ENCODE measurements at places on chromosomes 7 and 10.

- DNase-seq = no peak
Measured at GRCh38 chr7:26213807-26214515, 12.4 kb downstream of the CBX3 start.

DNA sequence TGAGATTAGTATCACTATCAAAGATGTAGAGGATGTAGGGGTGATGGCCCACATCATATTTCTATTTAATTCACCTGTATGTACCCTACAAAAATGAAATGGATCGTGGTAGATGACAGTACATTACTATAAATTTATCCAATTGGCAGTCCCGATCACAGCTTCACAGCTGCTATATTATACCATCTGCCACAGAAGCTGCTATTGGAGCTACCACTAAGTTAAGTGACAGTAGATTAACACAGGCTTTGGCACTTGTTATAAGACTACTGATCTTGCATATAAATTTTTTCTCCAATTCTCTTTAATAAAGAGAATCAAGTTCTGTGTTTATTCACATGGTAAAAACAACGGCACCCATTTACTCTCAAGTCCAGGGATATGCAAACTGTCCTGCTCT is 24.9 kb upstream of the MAGI2 start:
- DNase-seq = no peak

- DNase-seq = no peak
Measured at GRCh38 chr10:112711366-112711765, 238.7 kb upstream of the TCF7L2 start.

- no peak for DNase-seq
Measured at GRCh38 chr7:158710651-158711102, 6.1 kb upstream of the NCAPG2 start.

DNA sequence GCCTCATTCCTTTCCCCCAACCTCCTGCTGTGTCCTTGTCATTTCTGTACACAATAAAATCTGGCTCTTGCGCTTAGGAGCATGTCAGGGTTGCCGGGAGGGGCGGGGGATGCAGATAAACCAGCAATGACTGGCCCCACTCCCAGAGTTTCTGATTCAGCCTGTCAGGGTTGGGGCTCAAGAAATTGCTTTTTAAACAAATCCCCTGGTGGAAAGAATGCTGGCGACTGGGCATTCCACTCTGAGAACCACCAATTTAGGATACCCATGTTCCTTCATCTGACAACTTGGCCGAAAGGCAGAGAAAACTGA is 376.4 kb downstream of the TCERG1L start:
- DNase-seq = no peak

GRCh38 chr7:98802088-98802780 is 67.6 kb downstream of the TMEM130 start:
- DNase-seq = peak; percentile 1

DNA sequence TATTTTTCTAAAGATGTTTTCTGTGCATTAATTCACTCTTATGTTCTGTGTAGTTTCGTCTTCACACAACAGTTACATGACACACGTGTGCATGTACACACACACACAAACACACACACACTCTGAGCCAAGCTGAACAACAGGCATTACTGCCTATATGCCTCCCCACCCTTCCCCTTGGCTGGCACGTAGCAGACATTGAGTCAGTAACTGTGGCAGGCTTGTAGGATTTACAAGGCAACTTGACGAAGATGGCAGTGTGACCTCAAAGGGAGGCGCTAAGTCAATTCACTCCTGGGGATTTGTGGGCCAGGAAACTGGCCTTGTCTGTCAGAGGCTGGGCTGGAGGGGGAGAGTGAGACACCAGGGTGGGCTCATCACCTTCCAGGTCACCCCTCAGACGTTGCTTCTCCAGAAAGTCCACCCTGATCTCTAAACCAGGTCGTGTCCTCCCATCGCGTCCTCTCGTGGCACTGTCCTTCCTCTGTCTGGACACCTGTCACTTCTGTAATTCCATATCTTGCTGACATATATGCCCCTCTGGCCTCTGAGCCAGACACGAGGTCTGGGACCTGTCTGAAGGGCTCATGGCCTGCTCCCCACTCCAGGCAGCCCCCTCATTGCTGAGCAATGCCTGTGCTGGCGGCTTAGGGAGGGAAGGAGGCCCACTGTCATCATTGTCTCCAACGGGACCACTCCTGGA is 41.1 kb upstream of the INPP5A start:
- no peak for DNase-seq

DNA sequence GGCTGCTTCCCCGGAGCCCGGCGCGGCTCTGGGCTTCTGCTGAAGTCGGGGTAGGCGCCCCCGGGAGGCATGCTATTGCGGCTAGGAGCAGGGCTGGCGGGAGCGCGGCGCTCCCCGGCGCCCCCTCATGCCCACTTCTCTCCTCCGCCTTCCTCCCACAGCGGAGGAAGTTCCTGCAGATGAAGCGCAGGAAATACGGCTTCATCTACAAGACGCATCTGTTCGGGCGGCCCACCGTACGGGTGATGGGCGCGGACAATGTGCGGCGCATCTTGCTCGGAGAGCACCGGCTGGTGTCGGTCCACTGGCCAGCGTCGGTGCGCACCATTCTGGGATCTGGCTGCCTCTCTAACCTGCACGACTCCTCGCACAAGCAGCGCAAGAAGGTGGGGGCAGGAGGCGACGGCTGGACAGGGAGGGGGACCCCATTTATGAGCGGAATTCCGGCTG is 479 bp downstream of the CYP26A1 start:
- DNase-seq = no peak

GRCh38 chr10:3671386-3671955 is 113.5 kb downstream of the KLF6 start:
- DNase-seq = no peak

- no peak for DNase-seq
Measured at GRCh38 chr10:48926764-48927540, 12.7 kb downstream of the LRRC18 start.

DNA sequence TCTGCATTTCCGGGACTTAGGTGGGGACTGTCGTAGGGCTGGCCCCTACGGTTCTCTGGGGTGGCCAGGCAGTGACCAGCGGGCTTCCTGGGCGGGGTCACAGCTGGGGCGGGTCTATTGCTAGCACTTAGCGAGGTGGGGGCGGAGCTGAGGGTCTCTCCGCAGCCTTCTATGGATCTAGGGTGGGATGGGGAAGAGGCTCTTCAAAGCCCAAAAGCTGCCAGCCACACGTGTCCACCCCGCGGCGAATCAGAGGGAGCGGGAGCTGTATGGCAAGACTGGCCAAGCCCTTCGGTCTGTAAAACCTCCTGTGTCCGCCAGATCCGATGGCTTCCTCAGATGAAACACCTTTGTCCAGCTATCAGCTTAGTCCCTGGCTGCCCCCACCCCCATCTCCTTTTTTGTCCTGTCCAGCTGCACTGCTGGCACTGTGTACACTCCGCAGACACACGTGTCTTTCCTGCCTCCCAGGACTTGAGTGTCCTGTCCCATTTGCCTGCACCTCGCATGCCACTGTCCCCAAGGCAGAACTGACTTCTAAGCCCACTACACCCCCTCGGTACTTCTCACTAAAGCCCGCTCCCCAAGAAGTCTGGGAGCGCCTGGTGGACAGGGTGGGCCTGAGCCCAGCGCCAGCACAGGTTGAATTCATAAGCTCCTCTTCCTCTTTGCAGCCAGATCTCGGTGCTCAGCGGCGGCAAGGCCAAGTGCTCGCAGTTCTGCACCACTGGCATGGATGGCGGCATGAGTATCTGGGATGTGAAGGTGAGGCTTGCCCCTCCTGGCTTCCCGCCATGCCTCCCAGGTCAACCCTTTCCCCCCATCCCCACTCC is 14.8 kb downstream of the PDAP1 start:
- DNase-seq = no peak

DNA sequence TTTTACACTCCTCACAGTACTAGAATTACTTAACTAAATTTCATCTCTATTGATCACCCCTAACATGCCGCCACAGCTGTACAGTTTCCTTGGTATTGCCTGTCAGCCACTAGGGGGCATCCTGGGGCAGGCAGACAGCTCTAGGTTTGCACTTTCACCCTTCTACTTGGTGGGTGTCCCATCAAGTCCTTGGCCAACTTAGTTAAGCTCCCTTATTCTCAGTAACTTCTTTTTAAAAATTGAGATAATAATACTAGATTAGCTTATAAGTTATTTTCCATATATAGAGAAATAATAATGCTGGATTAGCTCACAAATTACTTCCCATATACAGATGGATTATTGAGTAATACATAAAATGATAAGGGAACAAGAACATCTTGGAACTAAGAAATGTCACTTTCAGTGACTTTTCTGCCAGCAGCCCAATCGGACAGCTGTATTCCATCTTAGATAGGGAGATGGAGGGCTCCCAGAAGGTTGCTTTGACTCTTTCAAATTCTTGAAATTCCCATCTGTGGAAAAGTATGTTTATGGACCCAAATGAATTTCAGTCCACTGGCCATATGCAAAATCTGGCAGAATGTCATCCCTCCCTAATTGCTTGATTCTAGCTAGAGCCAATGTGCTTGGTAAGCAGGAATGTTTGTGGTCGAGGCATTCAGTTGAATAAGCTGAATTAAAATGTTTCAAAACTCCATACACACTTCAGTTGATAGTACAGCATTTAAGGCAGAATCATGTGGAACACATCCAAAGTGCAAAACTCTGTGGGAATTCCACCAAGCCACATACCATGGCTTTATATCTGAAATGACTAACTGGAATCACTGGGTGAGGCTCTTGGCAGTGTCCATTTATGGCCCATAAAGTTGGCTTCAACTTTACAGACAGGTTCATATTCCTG is 309.7 kb downstream of the CSTF2T start:
- DNase-seq = peak; percentile 22

DNA sequence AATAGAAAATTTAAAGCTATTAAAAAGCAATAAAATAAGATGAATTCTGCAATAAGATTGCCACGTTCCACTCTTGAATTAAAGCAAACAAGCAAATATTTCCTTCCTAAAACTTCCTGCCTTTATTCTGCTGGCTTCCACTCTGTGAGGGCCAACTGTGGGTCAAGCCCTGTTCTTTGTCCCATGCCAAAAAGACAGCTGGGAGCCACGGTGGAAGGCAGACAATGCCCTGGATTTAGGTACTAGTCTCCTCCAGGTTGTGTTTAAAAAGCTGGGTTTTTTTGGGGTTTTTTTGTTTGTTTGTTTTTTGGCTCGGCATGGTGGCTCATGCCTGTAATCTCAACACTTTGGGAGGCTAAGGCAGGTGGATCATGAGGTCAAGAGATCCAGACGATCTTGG is 39.1 kb downstream of the LRRTM3 start:
- no peak for DNase-seq

DNA sequence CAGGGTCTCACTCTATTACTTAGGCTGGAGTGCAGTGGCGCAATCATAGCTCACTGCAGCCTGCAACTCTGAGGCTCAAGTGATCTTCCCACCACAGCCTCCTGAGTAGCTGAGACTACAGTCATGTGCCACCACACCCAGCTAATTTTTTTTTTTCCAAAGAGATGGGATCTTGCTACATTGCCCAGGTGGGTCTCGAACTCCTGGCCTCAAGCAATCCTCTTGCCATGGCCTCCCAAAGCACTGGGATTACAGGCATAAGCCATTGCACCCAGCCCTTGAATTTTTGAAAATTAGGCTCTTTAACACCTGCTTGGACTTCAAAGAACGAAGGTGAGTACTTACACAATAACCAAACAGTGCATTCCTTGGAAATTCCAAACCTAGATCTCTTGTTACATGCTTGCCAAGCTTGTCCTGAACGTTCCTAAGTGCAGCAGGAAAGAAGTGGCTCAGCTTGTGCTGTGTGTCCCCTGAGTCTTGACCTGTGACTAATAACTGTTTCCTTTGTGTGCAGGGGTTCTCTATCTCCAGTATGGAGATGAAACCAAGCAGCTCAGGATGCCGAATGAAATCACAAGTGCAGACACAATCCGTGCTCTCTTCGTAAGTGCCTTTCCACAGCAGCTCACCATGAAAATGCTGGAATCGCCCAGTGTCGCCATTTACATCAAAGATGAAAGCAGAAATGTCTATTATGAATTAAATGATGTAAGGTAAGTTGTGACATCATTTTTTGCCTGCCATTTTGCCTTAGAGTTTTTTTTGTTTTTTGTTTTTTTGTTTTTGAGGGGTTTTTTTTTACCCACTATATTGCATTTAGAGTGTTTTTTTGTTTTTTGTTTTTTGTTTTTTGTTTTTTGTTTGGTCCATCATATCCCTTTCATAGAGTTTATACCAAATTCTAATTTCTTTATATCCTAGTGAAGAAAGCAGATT is 223.8 kb downstream of the KIAA1217 start:
- DNase-seq = no peak

GRCh38 chr10:71646592-71647292 is 72.8 kb downstream of the C10orf105 start:
- no peak for DNase-seq

DNA sequence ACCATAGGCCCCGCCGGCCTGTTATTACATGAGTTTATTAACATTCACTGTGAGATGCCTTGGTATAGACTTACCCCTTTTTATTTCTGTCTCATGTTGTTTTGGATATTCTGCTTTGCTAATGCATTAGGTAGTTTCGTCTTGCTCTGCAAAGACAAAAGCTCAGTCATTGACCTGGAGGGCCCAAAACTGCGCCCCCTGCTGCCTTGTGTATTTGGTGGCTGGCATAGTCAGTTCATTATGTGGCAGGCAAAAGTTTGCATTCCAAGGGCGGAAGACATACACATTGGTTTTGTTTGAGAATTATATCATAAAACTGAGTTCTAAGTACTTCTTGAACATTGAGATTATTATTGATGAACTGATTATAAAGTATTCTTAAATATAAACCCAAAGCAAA is 372.5 kb downstream of the SDK1 start:
- peak; percentile 48 for DNase-seq

GRCh38 chr7:88329532-88330463 is 23.1 kb upstream of the STEAP4 start:
- DNase-seq = no peak

GRCh38 chr10:132559538-132559937 is 22.0 kb downstream of the INPP5A start:
- DNase-seq = no peak

GRCh38 chr10:51073453-51074237 is 642 bp upstream of the PRKG1 start:
- DNase-seq = no peak

DNA sequence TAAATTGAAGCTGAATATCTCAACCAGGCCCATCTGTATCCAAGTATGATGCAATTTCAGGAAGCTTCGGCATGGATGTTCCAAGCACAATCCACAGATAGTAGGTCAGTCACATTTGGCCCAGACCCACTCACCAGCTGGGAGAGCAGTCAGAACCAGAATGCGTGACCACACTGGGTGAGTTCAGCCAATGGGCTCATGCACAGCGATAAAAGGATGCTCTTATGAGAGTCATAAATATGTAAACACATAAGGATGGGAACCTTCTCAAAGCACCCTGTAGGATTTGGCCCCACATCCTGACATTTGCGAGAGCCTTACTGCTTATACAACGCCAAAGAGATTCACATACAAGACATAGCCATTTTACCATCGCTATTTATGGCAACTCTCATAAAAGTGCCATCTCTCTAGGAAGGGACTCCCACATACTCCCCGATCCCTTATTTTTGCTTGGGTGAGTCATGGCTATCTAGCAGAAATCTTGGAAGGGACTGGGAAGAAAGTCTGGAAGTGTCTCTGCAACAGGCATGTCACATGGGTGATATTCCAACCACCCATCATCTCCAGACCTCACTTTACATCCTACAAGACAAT is 3.0 kb downstream of the AFAP1L2 start:
- DNase-seq = no peak
